GM23338 (cell line): ENCODE measurements at places on chromosomes 3 and 15.

DNA sequence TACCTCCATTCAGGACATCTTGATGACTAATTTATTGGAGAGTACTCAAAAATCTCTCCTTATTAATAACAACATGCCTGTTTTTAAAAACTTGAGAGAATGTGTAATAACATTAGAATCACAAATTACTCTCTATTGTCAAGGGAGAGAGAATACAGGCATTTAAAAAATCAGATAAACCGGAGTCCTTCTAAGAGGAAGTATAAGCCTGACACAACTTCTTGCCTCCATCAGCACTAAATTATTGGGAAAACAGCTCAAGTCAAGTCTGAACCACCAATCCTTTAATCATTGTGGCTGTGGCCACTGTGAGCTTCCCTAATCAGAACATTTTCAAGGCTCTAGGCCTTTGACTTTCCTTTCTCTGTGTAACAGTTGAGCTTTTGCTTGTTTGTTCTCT lies 38.0 kb downstream of the SSR3 start:
- H3K27ac ChIP-seq: no peak overlapping the region
- H3K4me3 ChIP-seq: no peak overlapping the region
- peaks cover 33% of the 10 kb centered on the region for H3K4me1 ChIP-seq
- no peaks in the 10 kb centered on the region for H3K36me3 ChIP-seq
- DNase-seq: no peak

GRCh38 chr3:112634786-112635541 lies 6.0 kb downstream of the CCDC80 start:
- H3K27ac ChIP-seq: no peak overlapping the region
- no peak for DNase-seq
- peaks cover 57% of the 10 kb centered on the region for H3K4me1 ChIP-seq

DNA sequence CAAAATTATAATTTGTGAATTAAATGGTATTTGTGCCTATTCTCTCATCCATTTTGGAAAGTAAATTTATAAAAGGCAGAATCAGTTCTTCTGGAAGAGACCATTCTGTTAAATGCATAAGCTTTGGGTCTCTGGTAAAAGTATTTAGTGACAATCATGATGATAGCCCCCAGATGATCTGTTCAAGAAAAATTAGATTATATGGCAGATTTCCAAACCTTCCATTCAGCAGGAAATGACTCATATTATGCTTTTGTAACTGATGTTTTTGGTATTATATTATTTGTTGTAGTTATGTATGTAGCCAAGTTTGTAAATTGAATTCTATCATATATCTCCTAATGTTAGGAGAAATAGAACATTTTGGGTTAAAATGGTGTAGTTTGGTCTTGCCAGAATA lies 340.8 kb upstream of the DPH6 start:
- H3K4me1 ChIP-seq: no peaks in the 10 kb centered on the region
- no peaks in the 10 kb centered on the region for H3K27me3 ChIP-seq
- no peak for DNase-seq
- no peak overlapping the region for H3K4me3 ChIP-seq
- H3K27ac ChIP-seq: no peak overlapping the region

GRCh38 chr3:195580744-195581443 lies 2.8 kb downstream of the APOD start:
- H3K27ac ChIP-seq: no peak overlapping the region
- H3K36me3 ChIP-seq: no peaks in the 10 kb centered on the region
- no peaks in the 10 kb centered on the region for H3K27me3 ChIP-seq
- no peak overlapping the region for H3K4me3 ChIP-seq

DNA sequence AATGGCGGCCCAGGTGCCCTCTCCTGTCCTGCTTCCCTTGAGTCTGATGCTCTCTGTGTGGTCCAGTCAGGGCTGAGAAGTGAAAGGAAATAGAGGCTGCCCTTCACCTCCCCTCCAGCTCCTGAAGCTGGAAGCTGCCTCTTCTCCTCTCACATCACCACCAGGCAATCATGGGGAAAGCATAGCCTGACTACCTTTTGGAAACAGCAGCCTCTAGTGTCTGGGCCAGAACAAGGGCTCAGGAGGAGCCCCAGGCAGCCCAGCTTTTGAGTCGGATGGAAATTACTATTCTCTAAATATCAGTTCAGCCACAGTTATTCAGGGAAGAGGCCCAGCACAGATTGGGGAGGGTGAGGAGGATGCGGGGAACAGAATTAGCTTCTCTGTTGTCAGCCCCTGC lies 43.3 kb upstream of the CCDC174 start:
- no peak overlapping the region for H3K4me3 ChIP-seq
- H3K4me1 ChIP-seq: no peaks in the 10 kb centered on the region
- no peak overlapping the region for H3K27ac ChIP-seq
- H3K36me3 ChIP-seq: no peaks in the 10 kb centered on the region

GRCh38 chr15:78392430-78392829 lies 45.6 kb upstream of the IREB2 start:
- no peaks in the 10 kb centered on the region for H3K27me3 ChIP-seq
- H3K27ac ChIP-seq: no peak overlapping the region
- H3K4me1 ChIP-seq: peaks cover 25% of the 10 kb centered on the region
- no peaks in the 10 kb centered on the region for H3K36me3 ChIP-seq
- DNase-seq: peak; percentile 42

GRCh38 chr3:128052595-128053351 lies 536 bp downstream of the SEC61A1 start:
- 0 out of 2 replicates have a peak, but pooled peaks cover 3% of the 10 kb centered on the region for H3K27me3 ChIP-seq
- DNase-seq: no peak
- H3K4me1 ChIP-seq: peaks cover 15% of the 10 kb centered on the region
- peak overlapping the region; percentile 99 for H3K4me3 ChIP-seq

- H3K27me3 ChIP-seq: no peaks in the 10 kb centered on the region
- no peaks in the 10 kb centered on the region for H3K4me1 ChIP-seq
- H3K4me3 ChIP-seq: no peak overlapping the region
- DNase-seq: no peak
- H3K36me3 ChIP-seq: no peaks in the 10 kb centered on the region
These were observed 145.2 kb downstream of the SSR3 start for GRCh38 chr3:156409694-156410093.

DNA sequence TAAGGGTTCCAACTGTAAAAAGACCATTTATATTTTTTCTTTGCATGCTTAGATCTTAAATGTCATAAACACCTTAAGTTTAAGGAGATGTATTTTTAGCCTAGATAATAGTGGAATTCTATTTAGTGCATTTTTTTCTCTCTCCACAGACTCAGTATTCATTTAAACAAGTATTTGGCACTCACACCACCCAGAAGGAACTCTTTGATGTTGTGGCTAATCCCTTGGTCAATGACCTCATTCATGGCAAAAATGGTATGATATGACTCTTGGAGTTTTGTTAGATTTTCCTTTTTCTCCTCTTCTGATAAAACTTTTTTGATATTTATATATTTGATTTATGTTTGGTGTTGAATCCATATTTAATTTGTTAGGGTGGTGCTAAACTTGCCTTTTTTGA lies 7.3 kb downstream of the KIF23 start:
- no peaks in the 10 kb centered on the region for H3K4me1 ChIP-seq
- H3K27ac ChIP-seq: no peak overlapping the region
- peaks cover 89% of the 10 kb centered on the region for H3K36me3 ChIP-seq
- DNase-seq: no peak
- H3K27me3 ChIP-seq: no peaks in the 10 kb centered on the region

GRCh38 chr15:72534523-72534922 lies 60.4 kb downstream of the ARIH1 start:
- no peaks in the 10 kb centered on the region for H3K36me3 ChIP-seq
- H3K4me3 ChIP-seq: no peak overlapping the region
- no peak overlapping the region for H3K27ac ChIP-seq
- no peaks in the 10 kb centered on the region for H3K4me1 ChIP-seq

- no peak for DNase-seq
- H3K4me1 ChIP-seq: no peaks in the 10 kb centered on the region
- H3K27me3 ChIP-seq: no peaks in the 10 kb centered on the region
These were observed 52.4 kb upstream of the MRPS22 start for GRCh38 chr3:139291276-139292051.

- no peak overlapping the region for H3K27ac ChIP-seq
- H3K27me3 ChIP-seq: no peaks in the 10 kb centered on the region
- no peak overlapping the region for H3K4me3 ChIP-seq
- no peaks in the 10 kb centered on the region for H3K36me3 ChIP-seq
- H3K4me1 ChIP-seq: peaks cover 13% of the 10 kb centered on the region
These were observed 10.9 kb upstream of the EHD4 start for GRCh38 chr15:41983221-41983620.

DNA sequence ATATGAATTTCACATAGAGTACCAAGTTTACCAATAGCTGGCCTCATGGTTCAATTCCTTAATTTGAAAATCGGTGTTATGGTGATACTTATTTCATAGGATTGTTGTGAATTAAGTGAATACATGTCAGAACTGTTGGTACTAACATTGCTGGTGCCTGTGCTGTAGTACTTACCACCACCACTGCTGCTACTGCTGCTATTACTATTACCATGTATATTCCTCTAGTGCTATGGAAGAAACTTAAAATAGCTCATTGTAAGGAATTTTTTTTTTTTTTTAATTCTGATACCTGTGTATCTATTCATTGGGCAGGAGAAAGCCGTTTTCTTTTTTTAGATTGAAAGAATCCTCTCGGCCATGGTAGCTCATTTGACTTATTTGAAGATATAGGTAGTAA lies 3.6 kb downstream of the FYTTD1 start:
- peaks cover 46% of the 10 kb centered on the region for H3K27me3 ChIP-seq
- no peak for DNase-seq
- no peaks in the 10 kb centered on the region for H3K36me3 ChIP-seq
- peaks cover 16% of the 10 kb centered on the region for H3K4me1 ChIP-seq

- H3K4me1 ChIP-seq: peaks cover 27% of the 10 kb centered on the region
- H3K27me3 ChIP-seq: no peaks in the 10 kb centered on the region
- H3K27ac ChIP-seq: no peak overlapping the region
- no peak for DNase-seq
These were observed 288.3 kb upstream of the C2CD4B start for GRCh38 chr15:62453375-62453774.

- no peak for DNase-seq
- H3K4me3 ChIP-seq: no peak overlapping the region
- no peaks in the 10 kb centered on the region for H3K4me1 ChIP-seq
- no peak overlapping the region for H3K27ac ChIP-seq
- H3K27me3 ChIP-seq: no peaks in the 10 kb centered on the region
- H3K36me3 ChIP-seq: peaks cover 16% of the 10 kb centered on the region; the same call in 1 of the 2 replicates
These were observed 166.2 kb downstream of the ADAMTS17 start for GRCh38 chr15:100175406-100176114.

DNA sequence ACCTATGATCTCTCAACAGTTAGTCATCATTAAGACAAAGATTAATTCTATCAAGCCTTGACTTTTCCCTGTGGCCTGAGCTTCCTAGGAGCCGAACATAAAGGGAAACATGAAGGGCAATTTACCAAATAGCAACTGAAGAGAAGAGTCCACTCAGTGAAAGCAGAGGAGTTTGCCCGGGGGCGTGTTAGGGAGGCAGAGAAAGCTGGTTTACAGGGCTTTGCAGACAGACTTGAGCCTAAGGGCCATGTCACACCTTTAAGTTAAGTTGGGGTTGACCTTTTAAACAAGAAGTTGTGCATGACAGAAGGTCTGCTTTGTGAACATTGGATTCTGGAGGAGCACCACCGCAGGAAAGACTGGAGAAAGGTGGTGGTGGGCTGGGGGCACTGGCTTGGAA lies 701.8 kb upstream of the CFAP20DC start:
- DNase-seq: no peak
- H3K27me3 ChIP-seq: peaks cover 11% of the 10 kb centered on the region
- H3K36me3 ChIP-seq: no peaks in the 10 kb centered on the region
- no peak overlapping the region for H3K27ac ChIP-seq
- H3K4me3 ChIP-seq: no peak overlapping the region

DNA sequence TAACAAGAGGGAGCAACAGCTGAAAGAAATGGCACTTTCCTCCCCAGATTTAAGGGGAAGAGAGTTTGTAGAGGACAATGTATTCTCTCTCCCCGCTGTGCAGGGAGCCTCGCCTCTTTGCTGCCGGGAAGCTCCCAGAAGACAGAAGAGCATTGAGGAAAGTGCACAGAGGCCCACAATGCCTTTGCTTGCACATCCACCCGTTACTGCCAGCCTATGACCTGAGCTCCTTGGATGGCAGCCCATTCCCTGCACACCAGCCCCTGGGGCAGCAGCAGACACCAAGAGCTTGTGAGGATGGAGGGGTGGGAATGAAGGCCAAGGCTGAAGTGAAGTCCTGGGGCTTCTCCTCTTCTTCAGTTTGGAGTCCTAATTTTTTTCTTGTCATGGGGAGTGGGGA lies 67.0 kb downstream of the CLDN11 start:
- H3K4me1 ChIP-seq: peaks cover 8% of the 10 kb centered on the region; the same call in 1 of the 2 replicates
- DNase-seq: no peak
- no peaks in the 10 kb centered on the region for H3K27me3 ChIP-seq
- H3K4me3 ChIP-seq: no peak overlapping the region
- H3K36me3 ChIP-seq: no peaks in the 10 kb centered on the region

DNA sequence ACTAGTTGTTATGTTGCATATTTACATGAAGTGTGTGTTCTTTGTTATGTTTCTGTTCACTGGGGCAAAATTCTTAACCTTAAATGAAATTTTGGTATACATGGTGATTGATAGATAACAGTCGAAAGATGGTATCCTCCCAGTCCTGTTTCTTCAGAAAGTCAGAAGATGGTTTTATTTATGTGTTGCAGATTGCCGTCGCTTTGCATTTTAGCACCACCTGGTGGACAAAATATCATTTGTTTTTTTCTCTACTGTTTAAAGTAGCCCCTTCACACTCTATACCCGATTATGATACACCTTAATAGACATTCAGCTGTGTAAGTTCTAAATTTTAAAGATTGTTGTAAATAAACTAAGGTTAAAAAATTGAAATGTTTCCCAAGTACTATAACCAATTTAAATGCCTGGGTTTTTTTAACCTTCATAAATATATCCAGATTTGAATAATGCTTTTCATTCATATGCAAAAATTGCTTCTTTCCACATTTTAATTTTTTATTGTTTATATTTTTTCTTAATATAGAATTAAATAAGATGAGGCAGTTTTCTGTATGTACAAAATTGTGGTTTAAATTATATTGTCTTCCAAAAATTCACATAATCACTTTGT lies 152.2 kb downstream of the ALCAM start:
- H3K4me3 ChIP-seq: no peak overlapping the region
- no peak overlapping the region for H3K27ac ChIP-seq
- peaks cover 11% of the 10 kb centered on the region; the same call in 1 of the 2 replicates for H3K4me1 ChIP-seq

DNA sequence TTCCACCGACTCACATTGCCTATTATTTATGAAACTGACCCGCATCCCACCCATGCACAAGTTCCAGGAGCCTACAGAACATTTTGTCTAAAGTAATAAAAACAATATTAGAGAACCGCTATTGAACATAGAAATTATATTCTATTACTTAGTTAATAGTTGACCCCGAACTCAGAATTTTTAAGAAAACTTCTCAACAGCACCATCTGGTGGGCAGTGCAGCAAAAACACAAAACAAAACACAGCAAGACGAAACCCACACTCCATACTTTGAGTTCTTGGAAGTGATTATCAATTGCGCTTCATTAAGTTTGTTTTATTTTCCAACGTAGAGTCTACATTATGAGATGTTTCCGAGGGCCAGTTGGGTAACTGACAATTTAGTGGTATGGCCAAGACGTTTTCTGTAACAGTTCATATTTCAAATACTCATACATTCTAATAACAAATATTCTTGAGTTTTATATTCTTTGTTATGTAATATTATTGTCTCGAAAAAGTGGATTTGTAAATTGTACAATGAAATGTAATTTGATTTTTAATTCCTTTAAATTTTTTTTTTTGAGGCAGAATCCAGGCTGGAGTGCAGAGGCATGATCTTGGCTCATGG lies 24.0 kb upstream of the C3orf70 start:
- no peaks in the 10 kb centered on the region for H3K27me3 ChIP-seq
- peak; percentile 68 for DNase-seq
- peaks cover 11% of the 10 kb centered on the region for H3K4me1 ChIP-seq
- no peak overlapping the region for H3K27ac ChIP-seq
- no peak overlapping the region for H3K4me3 ChIP-seq

- peaks cover 23% of the 10 kb centered on the region for H3K4me1 ChIP-seq
- H3K27me3 ChIP-seq: no peaks in the 10 kb centered on the region
- H3K4me3 ChIP-seq: no peak overlapping the region
- no peak for DNase-seq
These were observed 395.2 kb downstream of the MECOM start for GRCh38 chr3:169268286-169268776.
